Central memory CD8-positive, alpha-beta T cell (primary cell): ENCODE measurements at places on chromosomes 1 and 21.

GRCh38 chr21:32392299-32392879, 423 bp downstream of the URB1 start:
- no peak for DNase-seq

DNA sequence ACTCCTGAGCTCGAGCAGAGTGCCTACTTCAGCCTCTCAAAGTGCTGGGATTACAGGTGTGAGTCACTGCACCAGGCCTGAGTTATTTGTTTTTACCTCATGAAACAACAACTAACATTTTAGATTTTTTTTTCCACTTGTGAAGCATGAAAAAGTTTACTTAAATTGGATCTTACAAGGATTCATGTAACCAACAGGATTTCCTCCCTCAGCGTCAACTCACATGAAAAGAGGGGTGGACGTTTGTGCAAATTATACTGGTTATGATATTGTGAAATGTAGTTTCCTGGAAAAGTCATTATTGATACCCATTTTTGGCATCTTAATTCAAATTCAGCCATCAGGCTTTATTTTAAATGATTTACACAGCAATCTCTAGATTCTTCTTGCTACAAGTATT, 6.5 kb downstream of the CNST start:
- DNase-seq: no peak

DNA sequence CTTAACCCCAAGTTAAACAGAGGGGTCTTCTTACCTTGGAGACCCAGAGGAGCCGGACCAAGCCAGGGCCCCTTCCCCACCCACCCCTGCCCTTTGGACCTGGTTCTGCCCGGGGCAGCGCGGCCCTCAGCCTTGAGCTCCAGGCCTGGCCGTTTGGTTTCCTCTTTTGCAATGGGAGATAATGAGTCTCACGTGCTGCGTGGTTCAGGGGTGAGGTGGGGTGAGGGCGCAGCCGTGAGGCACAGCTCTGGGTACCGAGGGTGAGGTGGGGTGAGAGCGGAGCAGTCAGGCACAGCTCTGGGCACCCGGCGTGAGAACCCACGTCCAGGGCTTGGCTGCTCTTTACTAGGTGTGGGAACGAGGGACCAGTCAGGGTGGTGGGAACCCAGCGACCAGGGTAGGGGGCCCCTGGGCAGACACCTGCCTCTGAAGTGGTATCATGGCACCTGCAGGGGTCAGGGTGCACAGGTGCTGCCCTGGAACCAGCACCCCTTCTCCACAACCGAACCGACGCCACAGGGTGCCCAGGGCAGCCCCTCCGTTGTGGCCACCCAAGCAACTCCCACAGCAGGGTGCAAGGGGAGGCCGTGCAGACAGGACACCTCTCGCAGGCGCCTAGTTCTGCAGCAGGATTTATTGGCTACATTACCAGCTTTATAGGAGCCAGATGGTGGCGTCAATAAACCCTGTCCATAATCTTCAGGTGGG, 182.2 kb downstream of the PRDM16 start:
- DNase-seq: no peak

DNA sequence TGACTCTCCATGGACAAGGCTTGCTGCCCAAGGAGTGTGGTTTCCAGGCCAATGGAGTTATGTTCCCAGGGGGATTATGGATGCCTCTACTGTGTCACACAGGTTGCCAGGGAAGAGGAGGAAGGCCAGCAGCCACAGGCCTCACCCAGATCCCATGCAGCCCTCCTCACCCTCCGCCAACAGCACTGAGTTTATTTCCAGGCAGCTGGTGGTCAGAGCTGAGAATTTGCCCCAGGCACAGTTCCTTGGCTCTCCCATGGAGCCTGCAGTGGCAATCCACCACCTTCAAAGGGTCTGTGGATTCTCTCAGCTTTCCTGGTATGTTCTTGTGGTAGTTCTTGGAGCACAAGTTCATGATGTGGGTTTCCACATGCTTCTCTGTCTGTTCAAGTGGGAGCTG, 79.2 kb downstream of the NTNG1 start:
- no peak for DNase-seq

DNA sequence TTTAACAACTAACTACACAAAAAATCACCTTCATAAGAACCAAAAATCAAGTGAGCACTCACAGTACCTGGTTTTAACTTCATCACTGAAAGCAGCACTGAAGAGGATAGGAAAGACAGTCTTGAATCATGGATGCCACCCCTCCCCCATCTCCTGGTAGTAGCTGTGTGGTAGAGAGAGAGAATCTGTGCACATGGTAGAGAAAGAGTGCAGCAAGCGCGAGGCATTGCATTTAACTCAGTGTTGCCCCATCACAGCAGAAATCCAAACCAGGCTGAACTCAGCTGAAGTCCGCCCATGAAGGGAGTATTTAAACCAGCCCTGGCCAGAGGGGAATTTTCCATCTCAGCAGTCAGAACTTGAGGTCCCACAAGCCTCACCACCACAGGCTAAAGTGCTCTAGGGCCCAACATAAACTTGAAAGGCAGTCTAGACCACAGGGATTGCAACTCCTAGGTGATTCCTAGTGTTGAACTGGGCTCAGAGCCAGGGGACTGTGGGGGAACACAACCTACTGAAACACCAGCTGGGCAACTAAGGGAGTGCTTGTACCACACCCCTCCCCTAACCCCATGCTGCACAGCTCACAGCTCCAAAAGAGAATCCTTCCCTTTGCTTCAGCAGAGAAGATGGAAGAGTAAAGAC, 38.4 kb downstream of the VAV3 start:
- DNase-seq: no peak
